Stimulated activated CD8-positive, alpha-beta memory T cell treated with anti-CD3 and anti-CD28 coated beads, Interleukin-4, amount 100 ng/mL, for 4 hours (primary cell): ENCODE measurements at places on chromosomes 3 and 15.

GRCh38 chr15:25058080-25058785 is 103.4 kb downstream of the SNRPN start:
- no peak for DNase-seq

GRCh38 chr15:61556037-61556648 is 327.0 kb upstream of the RORA start:
- DNase-seq = no peak

GRCh38 chr3:17877299-17877698 is 134.9 kb upstream of the TBC1D5 start:
- no peak for DNase-seq

GRCh38 chr15:78619022-78619950 is 1.5 kb downstream of the CHRNA3 start:
- DNase-seq = no peak

GRCh38 chr15:59160880-59161593 is 45.6 kb upstream of the LDHAL6B start:
- DNase-seq = no peak

- DNase-seq = no peak
These were observed 90.5 kb downstream of the IGF1R start for GRCh38 chr15:98738689-98739401.

DNA sequence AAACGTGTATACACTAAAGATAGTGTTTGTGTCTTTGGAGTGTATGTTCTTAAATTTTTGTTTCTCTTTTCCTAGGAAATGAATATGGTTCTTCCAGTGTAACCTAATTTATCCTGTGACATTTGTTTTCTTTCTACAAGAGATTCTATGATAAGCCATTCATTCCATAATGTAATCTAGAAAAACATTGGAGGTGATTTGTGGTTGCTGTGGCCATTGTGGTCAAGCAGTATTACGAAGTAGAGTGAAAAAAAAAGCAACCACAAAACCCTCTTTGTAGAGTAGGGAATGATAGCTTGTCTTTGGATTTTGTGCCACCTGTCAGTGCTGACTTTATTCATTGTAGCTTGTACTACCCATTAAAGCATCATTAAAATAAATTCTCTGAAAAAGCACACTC is 1209.6 kb downstream of the ZPLD1 start:
- no peak for DNase-seq

GRCh38 chr3:169751875-169752274 is 13.0 kb downstream of the TERC start:
- no peak for DNase-seq

GRCh38 chr3:13811614-13812013 is 68.3 kb downstream of the WNT7A start:
- no peak for DNase-seq

- DNase-seq = no peak
These were observed 855.9 kb downstream of the MCTP2 start for GRCh38 chr15:95087253-95087609.

DNA sequence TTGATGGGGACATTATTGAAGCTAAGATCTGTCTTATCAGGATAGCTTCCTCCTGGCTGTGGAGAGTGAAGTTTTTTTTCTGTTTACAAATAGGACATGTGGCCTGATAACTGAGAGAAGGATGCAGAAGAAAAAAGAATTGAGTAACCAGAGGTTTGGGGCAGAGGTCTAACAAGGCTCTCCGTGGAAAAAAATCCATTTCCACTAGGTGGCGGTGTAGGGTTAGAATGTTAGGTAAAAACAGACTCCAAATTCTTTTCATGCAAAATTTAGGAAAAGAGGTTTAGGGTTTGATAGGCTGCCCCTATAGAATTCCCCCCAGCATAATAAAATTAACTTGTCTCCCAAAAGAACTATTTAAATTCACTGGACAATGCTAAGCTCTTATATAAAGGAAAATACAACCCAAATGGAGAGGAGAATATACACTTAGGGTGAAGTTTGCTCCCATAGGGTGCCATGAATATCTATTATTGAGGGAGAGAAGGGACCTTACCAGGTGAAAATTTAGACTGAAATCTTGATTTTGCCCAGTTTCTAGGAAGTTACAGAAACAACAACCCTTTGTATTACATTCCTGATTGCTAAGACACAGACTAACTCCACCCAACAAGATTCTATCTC is 1560.4 kb downstream of the OTOL1 start:
- no peak for DNase-seq

DNA sequence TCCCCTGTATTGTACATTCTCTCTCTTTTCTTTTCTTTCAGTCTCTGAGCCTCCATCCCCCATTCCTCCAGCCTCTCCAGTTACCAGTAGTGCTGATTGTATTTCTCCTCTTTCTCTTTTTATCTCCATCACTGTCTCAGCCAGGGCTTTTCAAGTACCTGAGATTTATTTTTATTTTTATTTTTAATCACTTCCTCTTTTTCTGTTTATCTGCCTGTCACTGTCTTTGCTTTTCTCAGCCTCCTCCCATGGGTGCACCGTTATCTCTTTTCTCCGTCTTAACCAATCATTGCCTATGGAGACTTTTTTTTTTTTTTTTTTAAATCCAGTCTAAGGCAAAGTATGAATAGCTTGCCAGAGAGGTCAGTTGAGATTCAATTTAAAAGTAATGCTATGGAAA is 359.3 kb downstream of the GAP43 start:
- DNase-seq = no peak

DNA sequence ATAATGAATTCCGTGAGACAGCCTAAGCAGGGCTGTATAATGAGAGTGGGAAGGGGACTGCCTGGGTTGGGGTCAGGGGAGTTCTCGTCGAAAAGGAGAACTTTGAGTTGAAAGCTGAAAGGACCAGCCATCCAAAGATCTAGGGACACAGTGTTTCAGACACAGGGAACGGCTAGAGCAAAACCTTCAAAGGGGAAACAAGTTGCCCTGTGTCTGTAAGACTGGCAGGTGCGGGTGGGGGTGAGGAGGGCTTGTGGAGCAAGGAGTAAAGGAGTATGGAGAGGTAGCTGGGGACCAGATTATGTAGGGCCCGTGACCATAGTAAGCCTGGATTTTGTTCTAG is 1.3 kb upstream of the SRP14 start:
- DNase-seq = no peak

DNA sequence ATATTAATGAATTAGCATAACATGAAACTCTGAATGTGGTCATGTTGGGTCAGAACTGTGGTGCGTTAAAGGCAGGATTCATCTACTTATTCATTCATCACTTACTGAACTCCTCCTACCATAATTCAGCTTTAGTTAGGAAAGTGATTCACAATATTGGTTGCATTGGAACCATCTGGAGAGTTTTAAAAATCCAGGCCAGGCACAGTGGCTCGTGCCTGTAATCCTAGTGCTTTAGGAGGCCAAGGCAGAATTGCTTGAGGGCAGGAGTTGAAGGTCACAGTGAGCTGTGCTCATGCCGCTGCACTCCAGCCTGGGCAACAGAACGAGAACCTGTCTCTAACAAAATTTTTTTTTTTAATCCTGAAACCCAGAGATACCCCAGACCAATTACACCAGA is 44.2 kb upstream of the ATG7 start:
- no peak for DNase-seq

DNA sequence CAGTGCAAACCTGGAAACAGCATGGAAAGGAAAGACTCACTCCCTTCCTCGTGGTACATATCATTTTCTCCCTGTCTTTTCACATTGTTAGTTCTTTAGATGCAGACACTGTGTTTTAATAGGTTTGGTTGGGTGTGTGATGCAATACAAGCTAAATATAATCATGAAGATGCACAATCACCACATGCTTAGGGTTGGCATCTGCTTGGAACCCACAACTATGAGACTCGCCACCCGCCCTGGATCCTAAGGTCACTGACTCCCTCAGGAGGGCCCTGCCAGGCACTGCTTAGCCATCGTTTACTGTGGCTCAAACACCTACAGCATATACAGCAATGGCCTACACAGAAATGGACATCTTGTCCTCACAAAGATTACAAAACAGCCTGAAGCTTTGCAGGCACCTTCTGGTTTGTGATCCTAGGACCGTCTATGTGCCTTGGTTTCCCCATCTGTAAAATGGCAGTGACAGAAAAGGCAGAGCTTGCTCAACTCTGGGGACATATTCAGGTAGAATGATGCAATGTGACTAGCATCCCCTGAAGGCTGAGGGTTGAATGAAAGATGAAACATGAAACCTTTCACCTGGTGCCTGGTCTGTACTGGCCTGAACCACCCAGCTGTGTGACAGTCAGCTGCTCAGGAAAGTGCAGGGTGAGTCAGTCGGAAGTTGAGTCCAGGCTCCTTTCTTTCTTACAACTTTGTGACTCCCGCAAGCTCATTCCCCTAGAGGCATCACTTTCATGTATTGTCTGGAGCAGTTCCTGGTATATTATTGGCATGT is 123.6 kb upstream of the PFN2 start:
- no peak for DNase-seq

- no peak for DNase-seq
These were observed 24.0 kb downstream of the LTF start for GRCh38 chr3:46440531-46441294.

GRCh38 chr3:146781606-146782005 is 176.5 kb upstream of the PLSCR5 start:
- no peak for DNase-seq

DNA sequence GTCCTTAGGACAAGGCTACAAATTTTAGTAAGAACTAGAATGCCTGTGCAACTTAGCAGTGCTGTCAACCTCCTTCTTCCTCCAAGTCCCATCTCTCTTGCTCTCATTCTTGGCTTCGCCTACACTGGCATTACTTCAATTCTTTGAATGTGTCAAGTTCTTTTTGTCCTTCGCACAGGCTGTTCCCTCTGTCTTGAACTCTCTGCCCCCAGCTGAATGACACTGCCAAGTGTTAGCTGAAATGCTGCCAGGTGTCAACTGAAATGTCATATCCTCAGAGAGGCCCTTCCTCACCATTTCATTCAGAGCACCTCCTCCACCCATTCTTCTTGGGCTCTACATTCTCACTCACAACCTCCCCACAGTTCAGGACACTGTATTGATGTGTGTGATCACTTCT is 48.8 kb upstream of the PSMD6 start:
- no peak for DNase-seq

- DNase-seq = no peak
These were observed 56.5 kb upstream of the PLSCR4 start for GRCh38 chr3:146307456-146307725.

DNA sequence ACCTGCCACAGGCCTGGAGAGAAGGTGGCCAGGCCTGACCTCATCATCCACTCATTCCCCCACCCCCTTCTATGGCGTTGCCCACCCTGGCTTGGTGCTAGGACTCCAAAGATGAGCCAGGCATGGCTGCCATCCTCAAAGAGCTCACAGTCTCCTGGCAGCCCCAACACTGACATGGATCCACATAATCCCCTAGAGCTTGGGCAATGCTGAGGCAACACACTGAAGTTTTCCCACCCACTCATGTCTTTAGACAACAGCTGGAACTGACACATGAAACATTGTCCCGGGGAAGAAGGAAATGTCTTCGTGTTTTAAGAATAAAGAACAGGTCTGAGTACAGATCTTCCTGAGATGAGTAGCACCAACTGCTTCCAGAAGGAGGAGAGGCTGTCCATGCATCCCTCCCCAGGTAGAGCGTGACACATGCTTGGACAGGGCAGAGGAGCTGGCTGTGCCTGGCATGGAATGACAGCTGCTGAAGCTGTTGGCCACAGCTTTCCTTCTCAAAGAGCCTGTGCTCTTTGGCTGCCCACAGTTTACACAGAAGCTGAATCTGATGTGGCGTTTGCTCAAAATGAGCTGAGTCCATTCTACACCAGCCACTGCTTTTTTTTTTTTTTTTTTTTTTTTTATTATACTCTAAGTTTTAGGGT is 70.1 kb downstream of the HOMER2 start:
- DNase-seq = no peak

DNA sequence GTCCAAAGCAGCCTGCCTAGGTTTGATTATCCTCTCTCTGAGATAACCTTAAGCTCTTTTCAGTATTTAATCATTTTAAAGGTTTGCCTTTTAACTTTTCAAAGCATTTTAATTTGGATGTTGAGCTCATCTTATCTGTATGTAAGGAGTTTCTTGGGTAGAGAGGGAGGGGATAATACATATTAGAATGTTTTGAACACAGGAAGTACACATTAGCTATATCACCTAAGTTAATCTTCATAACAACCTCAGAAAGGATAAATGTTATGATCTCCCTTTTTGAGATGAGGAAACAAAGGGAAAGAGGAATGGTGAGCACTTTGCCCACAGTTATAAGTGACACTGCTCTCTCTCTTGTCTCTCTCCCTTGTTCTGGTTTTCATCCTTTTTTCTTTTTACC is 2.2 kb upstream of the CD47 start:
- no peak for DNase-seq

DNA sequence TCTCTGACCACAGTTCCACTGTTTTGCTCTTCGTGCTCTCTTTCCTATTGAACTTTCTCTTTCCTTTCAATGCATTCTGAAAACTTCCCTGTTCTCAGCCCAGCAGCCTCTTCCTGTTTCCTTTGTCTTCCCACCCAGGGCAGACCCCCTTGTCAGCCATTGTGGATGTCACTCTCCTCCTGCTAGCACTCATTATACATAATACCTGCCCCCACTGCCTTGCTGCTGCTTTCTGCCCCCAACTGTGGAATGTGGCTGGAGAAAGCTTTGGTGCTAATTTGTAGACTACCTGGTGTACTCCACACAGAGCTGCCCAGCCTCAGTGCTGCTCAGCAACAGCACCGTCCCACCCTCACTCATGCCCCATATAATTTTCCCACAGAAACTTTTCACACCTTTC is 80.2 kb downstream of the CHCHD6 start:
- DNase-seq = no peak

DNA sequence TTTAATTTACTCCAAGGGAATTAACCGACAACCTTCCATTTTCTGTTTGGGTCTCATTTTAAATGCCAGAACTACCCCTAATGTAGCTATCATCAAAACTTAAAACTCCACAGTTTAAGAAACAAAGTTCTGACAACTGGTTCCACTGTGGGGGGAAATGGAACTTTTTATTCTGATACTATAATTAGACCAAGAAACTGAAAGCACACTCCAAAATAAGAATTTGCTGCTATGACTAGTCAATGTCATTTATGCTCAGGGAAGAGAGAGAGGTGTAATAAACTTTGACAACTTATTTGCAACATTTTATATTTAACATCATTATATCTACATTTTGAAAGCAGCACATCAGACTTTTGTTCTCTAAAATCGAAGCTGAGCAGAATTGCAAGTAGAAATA is 169.2 kb downstream of the ANXA2 start:
- DNase-seq = no peak

GRCh38 chr3:187919048-187919447 is 173.8 kb upstream of the BCL6 start:
- peak; percentile 20 for DNase-seq

DNA sequence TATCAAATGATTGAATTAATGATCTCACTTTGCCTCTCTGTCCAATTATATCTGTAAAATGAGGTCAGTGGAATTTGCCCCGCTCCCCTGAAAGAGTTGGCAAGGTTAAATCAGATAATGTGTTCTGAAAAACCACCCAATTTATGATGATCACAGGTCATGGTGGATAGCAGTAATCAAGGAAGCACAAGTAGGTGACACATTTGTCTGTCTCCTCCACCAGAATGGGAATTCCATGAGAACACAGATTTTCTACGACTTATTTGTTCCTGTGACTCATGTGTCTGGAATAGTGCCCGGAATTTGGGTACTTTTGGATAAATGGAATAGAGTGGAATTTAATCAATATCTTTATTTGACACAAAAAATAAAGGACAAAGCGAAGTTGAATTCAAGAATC is 220.9 kb upstream of the SUCLG2 start:
- no peak for DNase-seq
